ENCODE measurements at places on chromosomes 11 and 22. TPM values are rescaled to one million over a fixed set of nuclear protein-coding genes. Genes with fewer than 3 reads are reported as not detected.

MMP1 gene
- not detected for total RNA-seq

APOBEC3F gene
- 27.9 TPM for total RNA-seq

ARHGAP32 gene
- total RNA-seq: 5.1 TPM

BTG4 gene
- total RNA-seq: not detected

SLC22A8 gene
- not detected for total RNA-seq

MYBPC3 gene
- not detected for total RNA-seq

SLC6A5 gene
- total RNA-seq: not detected

SLC22A24 gene
- total RNA-seq: not detected

ASRGL1 gene
- 1.2 TPM for total RNA-seq

RASSF10 gene
- total RNA-seq: not detected

C1QTNF6 gene
- total RNA-seq: 8.3 TPM

LRRC74B gene
- total RNA-seq: not detected

GSC2 gene
- not detected for total RNA-seq

MPEG1 gene
- not detected for total RNA-seq

LDHAL6A gene
- total RNA-seq: not detected

KRTAP5-10 gene
- not detected for total RNA-seq

F2 gene
- 0.15 TPM for total RNA-seq

KCNC1 gene
- total RNA-seq: not detected

C11orf91 gene
- 0.25 TPM for total RNA-seq

OR8D4 gene
- total RNA-seq: not detected

GVQW3 gene
- 5.7 TPM for total RNA-seq

MMP3 gene
- not detected for total RNA-seq

RRM1 gene
- 236 TPM for total RNA-seq

DRD4 gene
- 0.30 TPM for total RNA-seq

MS4A15 gene
- total RNA-seq: not detected

MFRP gene
- not detected for total RNA-seq

BATF2 gene
- total RNA-seq: 0.10 TPM

CBLIF gene
- total RNA-seq: not detected

KCNQ1OT1 gene
- 0.19 TPM for total RNA-seq

C11orf52 gene
- total RNA-seq: not detected

TRIM3 gene
- 8.4 TPM for total RNA-seq

MS4A6E gene
- total RNA-seq: not detected

FOLR2 gene
- total RNA-seq: not detected

JHY gene
- total RNA-seq: 2.9 TPM

DRICH1 gene
- 1.8 TPM for total RNA-seq

RTCB gene
- total RNA-seq: 58.5 TPM

OVOL1 gene
- not detected for total RNA-seq

CRACR2B gene
- total RNA-seq: 7.7 TPM

GSTT4 gene
- total RNA-seq: not detected

MMP8 gene
- not detected for total RNA-seq

SCGB2A2 gene
- not detected for total RNA-seq

FBLN1 gene
- not detected for total RNA-seq

UCP3 gene
- 3.2 TPM for total RNA-seq

KBTBD3 gene
- total RNA-seq: 7.5 TPM

MS4A14 gene
- total RNA-seq: not detected

TSGA10IP gene
- total RNA-seq: not detected

ARHGAP8 gene
- total RNA-seq: 0.30 TPM

C22orf42 gene
- not detected for total RNA-seq

GLB1L2 gene
- 2.4 TPM for total RNA-seq

TP53I11 gene
- 1.4 TPM for total RNA-seq

ZC3H12C gene
- 0.50 TPM for total RNA-seq
